ENCODE measurements at places on chromosomes 5 and 9. TPM values are rescaled to one million over a fixed set of nuclear protein-coding genes. Genes with fewer than 3 reads are reported as not detected.

DNA sequence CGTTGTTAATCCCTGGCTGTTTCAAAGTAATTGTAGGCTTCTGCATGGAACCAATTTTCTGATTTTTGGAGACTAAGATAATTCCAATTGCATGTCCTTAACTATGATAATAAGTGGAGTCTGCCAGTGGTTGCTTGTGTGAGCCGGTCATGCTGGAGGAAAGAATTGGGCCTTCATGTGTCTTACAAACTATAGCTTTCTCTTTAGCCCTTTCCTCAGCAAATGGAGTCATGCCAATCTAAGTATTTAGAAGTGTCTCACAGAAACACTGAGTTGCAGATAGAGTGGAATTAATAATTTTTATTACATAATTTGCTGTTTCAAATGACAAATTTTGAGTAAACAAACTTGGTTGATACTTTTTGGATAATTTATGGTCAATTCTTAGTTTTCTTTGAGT lies 200.4 kb downstream of the FBXL7 start:
- H3K27ac ChIP-seq = no peak overlapping the region
- no peak overlapping the region for H3K4me3 ChIP-seq
- DNase-seq = no peak
- no peaks in the 10 kb centered on the region for H3K36me3 ChIP-seq

GRCh38 chr5:166963596-166963995 lies 1327.8 kb upstream of the WWC1 start:
- no peak overlapping the region for H3K27ac ChIP-seq
- DNase-seq = no peak
- H3K4me1 ChIP-seq = no peaks in the 10 kb centered on the region
- no peak overlapping the region for H3K4me3 ChIP-seq
- H3K36me3 ChIP-seq = no peaks in the 10 kb centered on the region

GRCh38 chr5:56917534-56917933 lies 8.1 kb downstream of the SETD9 start:
- no peak for DNase-seq
- no peak overlapping the region for H3K27ac ChIP-seq
- H3K27me3 ChIP-seq = no peaks in the 10 kb centered on the region
- H3K36me3 ChIP-seq = no peaks in the 10 kb centered on the region
- no peaks in the 10 kb centered on the region for H3K4me1 ChIP-seq

DNA sequence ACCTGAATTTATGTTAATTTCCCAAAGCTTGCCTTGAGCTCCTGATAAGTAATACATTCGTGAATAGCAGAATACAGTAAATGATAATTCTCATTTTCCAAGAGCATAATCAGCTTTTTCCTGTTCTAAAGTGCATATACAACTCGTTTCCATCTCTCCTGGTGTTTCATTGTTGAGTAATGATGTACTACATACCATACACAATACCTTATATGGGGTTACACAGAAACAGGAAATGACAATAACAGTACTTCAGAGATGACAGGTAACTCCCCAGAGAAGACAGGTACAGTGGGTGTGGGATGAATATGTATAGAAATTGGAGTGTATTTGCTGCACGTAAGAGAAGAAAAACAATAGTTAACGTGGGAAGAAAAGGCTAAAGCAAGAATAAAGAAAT lies 287.1 kb downstream of the TENT4A start:
- H3K36me3 ChIP-seq = no peaks in the 10 kb centered on the region
- no peaks in the 10 kb centered on the region for H3K4me1 ChIP-seq
- DNase-seq = no peak
- H3K27me3 ChIP-seq = no peaks in the 10 kb centered on the region
- no peak overlapping the region for H3K4me3 ChIP-seq

GRCh38 chr9:115456515-115456914 lies 338.6 kb upstream of the TNC start:
- no peaks in the 10 kb centered on the region for H3K4me1 ChIP-seq
- H3K27ac ChIP-seq = no peak overlapping the region
- H3K36me3 ChIP-seq = no peaks in the 10 kb centered on the region
- no peak overlapping the region for H3K4me3 ChIP-seq
- no peaks in the 10 kb centered on the region for H3K27me3 ChIP-seq

DNA sequence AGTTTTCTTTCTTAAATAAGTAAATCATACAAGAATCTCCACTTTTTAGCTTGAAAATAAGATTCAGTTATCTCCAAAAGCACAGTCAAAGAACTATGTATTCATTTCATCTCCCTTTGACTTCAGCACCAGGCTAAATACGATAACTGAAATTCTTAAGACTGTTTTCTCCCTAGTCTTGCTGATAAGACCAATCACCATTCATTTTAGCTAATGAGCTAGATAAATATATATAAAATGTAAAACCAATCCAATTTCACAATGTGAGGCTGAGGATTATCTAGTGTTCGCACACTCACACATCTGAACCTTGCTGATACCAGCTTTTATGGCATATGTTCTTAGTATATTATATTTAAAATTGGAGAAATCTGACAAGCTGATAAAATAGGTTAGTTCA lies 17.3 kb upstream of the ZNF622 start:
- H3K27ac ChIP-seq = peak overlapping the region; percentile 56
- no peak for DNase-seq
- peaks cover 17% of the 10 kb centered on the region for H3K4me1 ChIP-seq

DNA sequence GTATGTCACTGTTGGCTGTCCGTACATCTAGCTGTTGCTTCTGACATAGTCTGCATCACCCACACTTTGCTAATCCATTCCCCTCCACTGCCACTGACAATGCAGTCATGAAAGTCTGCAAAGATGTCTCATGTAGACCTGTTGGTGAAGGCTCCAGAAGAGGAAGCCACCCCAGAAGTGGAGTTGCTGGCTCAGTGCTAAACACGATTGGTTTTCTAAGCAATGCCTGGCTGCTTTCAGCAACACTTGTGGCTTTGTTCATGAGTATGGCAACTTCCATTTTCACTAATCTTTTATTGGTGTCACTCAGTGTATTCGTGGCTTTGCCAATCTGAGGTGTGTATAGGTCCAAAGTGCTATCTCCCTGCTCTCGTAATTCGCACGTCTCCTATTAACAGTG lies 288.1 kb downstream of the GADD45G start:
- H3K27ac ChIP-seq = no peak overlapping the region
- no peak overlapping the region for H3K4me3 ChIP-seq
- H3K36me3 ChIP-seq = no peaks in the 10 kb centered on the region
- peaks cover 4% of the 10 kb centered on the region for H3K4me1 ChIP-seq

- H3K36me3 ChIP-seq = no peaks in the 10 kb centered on the region
- H3K27me3 ChIP-seq = no peaks in the 10 kb centered on the region
- no peak overlapping the region for H3K4me3 ChIP-seq
- peak overlapping the region; percentile 86 for H3K27ac ChIP-seq
- peaks cover 25% of the 10 kb centered on the region for H3K4me1 ChIP-seq
Measured at GRCh38 chr5:143148771-143149170, 254.7 kb downstream of the NR3C1 start.

DNA sequence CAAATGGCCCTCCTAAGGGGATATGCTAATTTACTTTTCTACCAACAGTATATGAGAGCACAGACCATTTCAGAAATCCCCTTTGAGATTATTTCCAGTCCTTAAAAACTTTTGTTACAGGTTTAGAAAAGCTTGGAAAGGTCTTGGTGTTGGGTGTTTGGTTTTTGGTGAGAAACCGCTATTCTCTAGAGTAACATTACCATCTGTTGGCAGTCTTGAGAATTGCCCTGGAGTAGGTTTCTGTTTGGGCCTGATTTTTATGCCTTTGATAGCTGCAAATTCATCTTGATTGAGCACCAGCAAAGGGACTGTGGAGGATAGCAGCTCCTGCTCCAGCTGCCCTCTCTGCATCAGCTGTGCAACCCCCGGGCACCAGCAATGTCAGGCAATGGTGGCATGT lies 8.0 kb downstream of the NUDT2 start:
- H3K27ac ChIP-seq = no peak overlapping the region
- no peaks in the 10 kb centered on the region for H3K4me1 ChIP-seq
- no peak overlapping the region for H3K4me3 ChIP-seq

DNA sequence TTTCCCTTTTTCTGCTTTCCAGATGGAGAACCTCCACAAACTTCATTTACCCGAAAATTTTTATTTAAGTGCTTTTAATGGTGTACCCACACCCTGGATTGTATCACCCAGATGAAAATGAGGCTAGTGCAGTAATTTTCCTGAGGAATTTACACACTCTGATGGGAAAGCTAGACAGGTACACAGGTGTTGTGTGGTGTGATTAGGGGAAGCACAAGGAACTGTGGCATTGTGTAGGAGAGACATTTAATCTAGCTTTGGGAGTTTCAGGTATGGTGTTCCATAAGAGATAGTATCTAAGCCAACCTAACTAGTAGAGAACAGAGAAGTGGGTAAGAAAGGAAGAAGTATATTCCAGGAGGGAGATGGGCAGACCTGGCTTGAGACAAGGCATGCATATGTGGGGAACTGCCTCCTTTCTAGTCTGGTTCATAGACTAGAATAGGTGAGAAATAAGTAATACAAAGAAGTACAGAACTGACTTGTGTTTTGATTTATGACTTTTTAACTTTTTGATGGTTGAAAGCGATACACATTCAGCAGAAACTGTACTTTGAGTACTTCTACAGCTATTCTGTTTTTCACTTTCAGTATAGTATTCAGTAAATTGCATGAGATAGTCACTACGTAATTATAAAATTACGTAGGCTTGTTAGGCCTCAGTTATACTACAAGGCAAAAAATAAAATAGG lies 22.9 kb upstream of the ROPN1L start:
- H3K4me1 ChIP-seq = no peaks in the 10 kb centered on the region
- H3K27me3 ChIP-seq = no peaks in the 10 kb centered on the region
- no peak for DNase-seq
- H3K27ac ChIP-seq = no peak overlapping the region
- H3K4me3 ChIP-seq = no peak overlapping the region

DNA sequence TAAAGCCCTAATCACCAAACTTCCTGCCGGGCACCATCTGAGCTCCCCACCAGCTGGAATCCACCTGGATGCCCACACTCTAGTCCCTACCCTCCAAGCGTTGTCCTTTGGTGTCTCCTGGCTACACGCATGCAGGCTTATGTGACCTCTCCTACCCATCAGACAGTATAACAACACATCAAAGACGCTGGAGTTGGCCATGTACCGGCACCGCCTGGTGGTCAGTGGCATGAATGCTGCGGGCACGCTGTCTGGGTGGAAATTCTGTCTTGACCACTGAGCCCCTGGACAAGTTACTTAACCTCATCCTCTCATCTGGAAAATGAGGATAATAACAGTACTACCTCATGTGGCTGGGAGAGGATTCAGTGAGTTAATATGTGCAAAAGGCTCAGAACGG lies 23.4 kb upstream of the CORO2A start:
- H3K27me3 ChIP-seq = no peaks in the 10 kb centered on the region
- H3K4me3 ChIP-seq = no peak overlapping the region
- no peak for DNase-seq
- H3K4me1 ChIP-seq = no peaks in the 10 kb centered on the region
- H3K27ac ChIP-seq = no peak overlapping the region
- no peaks in the 10 kb centered on the region for H3K36me3 ChIP-seq

DNA sequence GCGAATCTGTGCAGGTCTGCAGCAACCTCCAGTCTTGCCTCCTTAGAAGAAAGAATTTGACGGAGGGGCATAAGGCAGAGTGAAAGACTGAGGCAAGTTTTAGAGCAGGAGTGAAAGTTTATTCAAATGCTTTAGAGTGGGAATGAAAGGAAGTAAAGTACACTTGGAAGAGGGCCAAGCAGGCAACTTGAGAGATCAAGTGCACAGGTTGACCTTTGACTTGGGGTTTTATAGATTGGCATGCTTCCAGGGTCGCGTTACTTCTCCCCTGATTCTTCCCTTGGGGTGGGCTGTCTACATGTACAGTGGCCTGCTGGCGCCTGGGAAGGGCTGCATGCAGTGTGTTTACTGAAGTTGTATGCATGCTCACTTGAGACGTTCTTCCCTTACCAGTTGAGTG lies 127.2 kb upstream of the FER start:
- no peaks in the 10 kb centered on the region for H3K4me1 ChIP-seq
- no peak for DNase-seq
- no peaks in the 10 kb centered on the region for H3K36me3 ChIP-seq

GRCh38 chr5:138953387-138954256 lies 78.5 kb upstream of the LRRTM2 start:
- no peak overlapping the region for H3K4me3 ChIP-seq
- no peaks in the 10 kb centered on the region for H3K27me3 ChIP-seq
- H3K4me1 ChIP-seq = peaks cover 13% of the 10 kb centered on the region

DNA sequence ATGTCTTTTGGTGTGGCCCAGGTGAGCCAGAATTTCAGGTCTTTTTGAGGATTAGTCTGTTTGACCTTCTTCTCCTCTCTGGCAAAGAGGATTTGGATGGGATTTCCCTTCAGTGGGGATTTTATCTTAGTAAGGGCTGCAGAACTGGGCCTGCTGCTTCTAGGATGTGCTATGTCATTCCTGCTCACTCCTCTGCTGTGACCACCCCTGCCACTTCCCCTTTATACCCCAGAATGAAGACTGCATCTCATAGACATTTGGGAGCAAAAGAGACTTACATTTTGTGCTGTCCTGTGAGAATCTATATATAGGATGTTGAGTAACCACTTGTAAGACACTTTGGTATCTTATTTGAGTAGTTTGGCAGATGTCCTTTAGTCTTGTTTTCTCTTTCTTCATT lies 76.2 kb downstream of the ARHGAP26 start:
- H3K4me3 ChIP-seq = no peak overlapping the region
- peak overlapping the region; percentile 58 for H3K27ac ChIP-seq
- no peaks in the 10 kb centered on the region for H3K36me3 ChIP-seq
- no peak for DNase-seq
- H3K4me1 ChIP-seq = peaks cover 9% of the 10 kb centered on the region

- no peaks in the 10 kb centered on the region for H3K27me3 ChIP-seq
- H3K36me3 ChIP-seq = no peaks in the 10 kb centered on the region
- H3K4me1 ChIP-seq = no peaks in the 10 kb centered on the region
- no peak for DNase-seq
Measured at GRCh38 chr5:171155621-171156020, 153.4 kb upstream of the TLX3 start.

- no peak overlapping the region for H3K4me3 ChIP-seq
- H3K27ac ChIP-seq = no peak overlapping the region
- H3K36me3 ChIP-seq = no peaks in the 10 kb centered on the region
- peaks cover 7% of the 10 kb centered on the region for H3K4me1 ChIP-seq
Measured at GRCh38 chr5:39475881-39476842, 51.4 kb upstream of the DAB2 start.

GRCh38 chr9:102845827-102846371 lies 149.2 kb upstream of the CYLC2 start:
- no peak overlapping the region for H3K4me3 ChIP-seq
- H3K36me3 ChIP-seq = no peaks in the 10 kb centered on the region
- DNase-seq = no peak
- no peaks in the 10 kb centered on the region for H3K27me3 ChIP-seq
- no peak overlapping the region for H3K27ac ChIP-seq

GRCh38 chr5:129096382-129096991 lies 1.9 kb downstream of the ISOC1 start:
- no peak for DNase-seq
- H3K4me3 ChIP-seq = no peak overlapping the region
- no peaks in the 10 kb centered on the region for H3K36me3 ChIP-seq
- no peak overlapping the region for H3K27ac ChIP-seq
- H3K27me3 ChIP-seq = no peaks in the 10 kb centered on the region

- H3K4me3 ChIP-seq = no peak overlapping the region
- H3K27ac ChIP-seq = no peak overlapping the region
- peak; percentile 40 for DNase-seq
- no peaks in the 10 kb centered on the region for H3K27me3 ChIP-seq
- H3K36me3 ChIP-seq = no peaks in the 10 kb centered on the region
- peaks cover 14% of the 10 kb centered on the region for H3K4me1 ChIP-seq
Measured at GRCh38 chr5:178288401-178289368, 56.1 kb upstream of the PHYKPL start.

The ANKDD1B gene
- 4.7 TPM for total RNA-seq

The NUTM2F gene
- 0.87 TPM for total RNA-seq

The STPG3 gene
- total RNA-seq = not detected

The NSD1 gene
- 28.8 TPM for total RNA-seq

The OTP gene
- total RNA-seq = not detected

The ITGA2 gene
- total RNA-seq = 10.8 TPM

The LRRC70 gene
- 1.0 TPM for total RNA-seq

The MEIKIN gene
- not detected for total RNA-seq
